H1 (cell line): ENCODE measurements at places on chromosomes 12 and 14.

GRCh38 chr14:102345232-102345631, 17.5 kb downstream of the CINP start:
- no peak for DNase-seq

DNA sequence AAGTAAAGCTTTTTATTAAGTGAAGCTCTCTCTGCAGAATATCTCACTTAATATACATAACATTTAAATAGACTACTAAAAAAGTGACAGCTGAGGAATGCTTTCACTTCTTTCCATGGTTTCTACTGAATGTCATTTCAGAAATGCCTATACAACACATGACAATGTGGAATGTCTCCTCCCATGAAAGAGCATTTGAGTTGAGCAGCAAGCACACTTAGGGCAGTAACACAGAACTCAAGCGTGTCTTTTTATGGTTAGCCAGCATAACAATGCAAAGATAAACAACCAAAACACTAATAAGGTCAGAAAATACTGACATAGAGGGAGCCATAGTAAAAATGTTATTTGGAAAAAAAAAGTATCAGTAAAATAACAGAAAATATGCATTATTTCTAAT, 9.4 kb downstream of the PPP1R12A start:
- DNase-seq: no peak

DNA sequence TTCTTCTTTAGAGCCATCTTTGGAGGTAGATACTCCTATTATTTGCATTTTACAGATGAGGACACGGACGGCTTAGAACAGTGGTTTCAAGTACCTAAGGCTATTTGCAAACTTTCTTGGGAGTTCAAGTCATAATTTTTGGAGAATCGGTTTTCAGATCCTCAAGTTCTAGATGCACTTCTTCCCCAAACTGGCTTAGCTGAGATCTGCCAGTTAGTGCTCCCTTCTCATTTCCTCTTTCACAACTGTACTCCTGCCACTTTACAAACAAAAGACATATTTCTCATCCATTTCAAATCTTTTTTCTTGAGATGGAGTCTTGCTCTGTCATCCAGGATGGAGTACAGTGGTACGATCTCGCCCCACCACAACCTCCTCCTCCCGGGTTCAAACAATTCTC, 77.3 kb downstream of the HELB start:
- no peak for DNase-seq

DNA sequence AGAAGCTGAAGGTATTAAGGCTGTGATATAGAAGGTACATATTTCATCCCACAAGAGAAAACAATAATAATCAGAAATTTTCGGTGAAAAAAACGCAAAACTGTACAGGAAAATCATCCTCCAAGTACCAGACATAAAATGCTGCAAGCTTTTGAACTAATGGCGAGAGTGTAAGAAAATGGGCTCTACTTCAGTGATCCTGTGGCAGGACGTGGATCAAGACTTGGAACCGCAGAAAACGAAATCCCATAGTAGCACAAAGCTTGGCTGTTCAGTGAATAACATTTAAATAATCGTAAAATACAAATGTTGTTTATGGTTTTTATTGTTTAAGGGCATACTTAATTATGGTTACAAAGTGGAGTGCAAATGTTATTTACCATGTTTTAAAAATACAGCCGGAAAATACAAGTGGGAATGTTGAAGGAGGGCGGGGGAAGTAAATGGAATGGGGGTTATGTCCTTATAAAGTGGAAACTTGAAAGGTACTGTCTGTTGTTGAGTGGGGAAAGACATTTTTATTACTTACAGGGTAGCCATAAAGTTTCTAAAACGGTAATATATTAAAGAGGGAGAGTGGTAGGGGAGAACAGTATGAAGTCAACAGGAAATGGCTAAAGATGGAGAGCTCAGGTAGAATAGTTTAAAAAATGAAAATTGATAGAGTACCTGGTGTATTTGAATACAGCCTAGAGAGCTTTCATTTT, 1.1 kb downstream of the SMIM10L1 start:
- DNase-seq: no peak

DNA sequence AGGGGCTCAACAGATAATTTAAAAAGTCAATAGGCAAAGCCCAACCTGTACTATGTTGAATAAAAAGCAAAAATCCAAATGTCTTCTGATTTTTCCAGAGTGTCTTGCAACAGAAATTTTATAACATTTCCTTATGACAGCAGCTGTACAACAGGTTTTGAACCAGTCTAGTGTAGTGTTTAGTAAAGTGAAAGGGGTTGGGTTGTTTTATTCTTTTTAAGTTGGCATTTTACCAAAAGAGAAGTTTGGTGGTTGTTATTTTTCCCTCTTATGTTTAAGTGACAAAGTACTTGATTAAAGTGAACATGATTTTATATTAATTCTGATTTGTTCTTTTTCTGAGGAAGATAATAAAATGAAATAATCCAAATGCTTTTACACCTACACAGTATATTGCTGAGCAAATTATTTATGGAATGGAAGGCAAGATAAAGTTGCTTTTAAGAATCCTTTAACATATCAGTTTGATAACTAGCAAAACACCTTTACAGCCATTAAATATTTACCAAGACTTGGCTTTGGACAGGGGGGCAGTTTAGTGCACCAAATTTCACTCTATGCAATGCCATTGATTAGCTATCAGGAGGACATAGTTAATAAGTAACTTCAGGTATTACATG, 128.9 kb downstream of the FOXA1 start:
- DNase-seq: no peak

DNA sequence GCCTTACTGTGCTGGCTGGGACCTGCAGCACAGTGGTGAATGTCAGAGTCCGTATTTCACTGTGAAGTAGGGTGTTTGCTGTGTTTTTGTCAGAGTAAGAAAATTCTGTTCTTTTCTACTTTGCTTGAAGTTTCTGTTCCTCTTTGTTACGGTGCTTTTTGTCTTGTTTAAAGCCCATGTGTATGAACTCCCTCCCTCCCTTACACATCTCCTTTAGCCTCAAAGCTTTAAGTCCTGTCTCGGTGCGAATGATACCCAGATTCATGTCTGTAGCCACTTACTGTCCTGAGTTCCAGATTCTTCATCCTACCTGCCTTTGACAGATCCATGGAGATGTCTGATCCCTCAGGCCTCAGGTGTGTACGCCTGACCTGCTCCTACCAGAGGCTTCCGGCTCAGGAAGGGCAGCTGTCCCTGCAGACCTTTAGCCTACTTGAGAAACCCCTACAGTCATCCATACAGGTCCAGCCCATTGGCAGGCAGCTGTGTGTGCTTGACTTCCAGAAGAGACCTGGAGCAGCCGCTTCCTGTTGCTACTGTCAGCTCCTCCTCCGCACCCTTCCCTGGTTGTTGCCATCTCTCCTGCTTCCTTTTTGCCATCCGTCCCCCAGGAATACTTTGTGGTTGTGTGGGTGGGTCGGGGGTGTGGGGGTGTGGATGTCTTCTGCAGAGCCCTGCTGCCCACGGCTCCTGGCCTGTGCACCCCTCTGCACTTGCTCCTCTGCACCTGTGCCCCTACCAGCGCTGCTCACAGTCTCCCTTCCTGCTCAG, 72.9 kb downstream of the DDX51 start:
- no peak for DNase-seq

DNA sequence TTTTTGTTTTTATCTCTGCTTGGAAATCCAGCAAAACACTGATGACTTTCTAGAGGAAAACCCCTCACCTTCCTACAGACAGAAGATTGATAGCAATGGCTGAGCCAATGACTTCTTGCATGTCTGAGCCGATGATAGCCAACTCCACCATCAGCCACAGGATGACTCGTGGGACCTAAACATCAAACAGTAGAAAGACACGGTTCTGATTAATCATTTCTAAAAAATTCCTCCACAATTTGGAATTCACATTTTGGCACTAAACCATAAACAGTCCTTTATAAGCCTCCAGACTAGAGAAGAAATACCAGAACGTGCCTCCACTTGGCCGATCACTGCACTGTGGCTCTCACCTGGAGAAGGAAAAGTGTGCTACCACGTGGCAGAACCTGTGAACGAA, 25.9 kb downstream of the SLC11A2 start:
- no peak for DNase-seq

GRCh38 chr14:96239711-96240141, 16.3 kb upstream of the BDKRB1 start:
- DNase-seq: no peak

GRCh38 chr14:76927971-76928700, 100.4 kb downstream of the IRF2BPL start:
- no peak for DNase-seq

- no peak for DNase-seq
Observed at GRCh38 chr12:54988402-54989054, 4.0 kb upstream of the TESPA1 start.
